ENCODE measurements at places on chromosomes 13 and 19.
A peak's percentile ranks its signal among the peaks of the same experiment; 100 is the strongest.

GRCh38 chr19:10473192-10473591 is 30.0 kb downstream of the KEAP1 start:
- DNase-seq, result no peak

- DNase-seq, result no peak
These were observed 179.8 kb downstream of the KCNRG start for GRCh38 chr13:50195045-50195444.

GRCh38 chr19:58563034-58563573 is 4.7 kb upstream of the UBE2M start:
- DNase-seq, result no peak

- no peak for DNase-seq
These were observed 518 bp upstream of the PLPP2 start for GRCh38 chr19:291561-292280.

- no peak for DNase-seq
These were observed 78.8 kb downstream of the MZT1 start for GRCh38 chr13:72648513-72649065.

DNA sequence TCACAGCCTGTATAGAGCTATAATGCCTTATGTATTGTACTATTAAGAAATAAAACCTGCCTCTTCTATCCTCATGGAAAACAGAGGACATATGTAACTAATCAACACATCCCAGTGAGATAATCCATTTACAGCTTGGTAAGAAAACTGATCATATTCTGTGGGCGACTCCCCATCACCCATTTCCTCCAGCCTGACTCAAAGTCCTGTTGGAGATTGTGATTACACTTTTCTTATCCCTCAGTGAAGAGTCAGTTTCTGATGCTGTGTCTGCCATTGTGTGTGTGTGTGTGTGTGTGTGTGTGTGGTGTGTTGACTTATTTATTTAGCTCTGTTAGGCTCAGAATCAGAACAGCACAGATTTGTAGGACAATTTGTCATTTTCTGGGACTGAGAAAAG is 212.8 kb downstream of the FGF9 start:
- DNase-seq, result no peak

DNA sequence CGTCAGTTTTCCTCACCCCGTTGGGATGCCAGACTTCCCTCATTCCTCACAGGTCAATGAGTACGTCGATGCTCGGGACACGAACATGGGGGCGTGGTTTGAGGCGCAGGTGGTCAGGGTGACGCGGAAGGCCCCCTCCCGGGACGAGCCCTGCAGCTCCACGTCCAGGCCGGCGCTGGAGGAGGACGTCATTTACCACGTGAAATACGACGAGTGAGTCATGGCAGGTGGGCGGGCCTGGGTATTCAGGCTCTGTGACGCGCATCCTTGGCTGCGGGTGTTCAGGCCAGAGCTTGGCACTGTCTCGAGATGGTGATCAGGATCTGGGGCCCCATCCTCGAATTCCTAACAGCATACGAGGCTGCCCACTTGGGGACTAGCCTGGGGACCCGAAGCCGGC is 21.4 kb downstream of the UHRF1 start:
- no peak for DNase-seq

GRCh38 chr19:40565910-40566495 is 10.7 kb upstream of the SHKBP1 start:
- no peak for DNase-seq

- DNase-seq, result no peak
These were observed 930 bp upstream of the PDE4C start for GRCh38 chr19:18226956-18227780.

DNA sequence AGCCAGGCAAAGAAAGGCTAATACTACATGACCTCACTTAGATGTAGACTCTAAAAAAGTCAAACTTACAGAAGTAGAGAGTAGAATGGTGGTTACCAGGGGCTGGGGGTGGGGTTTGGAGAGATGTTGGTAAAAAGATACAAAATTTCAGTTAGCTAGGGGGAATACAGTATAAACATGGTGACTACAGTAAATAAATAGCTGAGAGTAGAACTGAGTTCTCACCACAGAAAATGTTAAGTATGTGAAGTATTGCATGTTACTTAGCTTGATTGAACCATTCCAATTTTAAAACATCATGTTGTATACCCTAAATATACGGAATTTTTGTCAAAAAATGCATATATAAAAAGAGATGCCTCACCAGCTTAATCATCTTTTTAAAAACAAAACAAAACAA is 67.5 kb upstream of the DOCK9 start:
- no peak for DNase-seq

GRCh38 chr13:38713046-38713445 is 26.2 kb downstream of the FREM2 start:
- DNase-seq, result no peak

- DNase-seq, result no peak
These were observed 1328.8 kb downstream of the OLFM4 start for GRCh38 chr13:54357284-54357933.

DNA sequence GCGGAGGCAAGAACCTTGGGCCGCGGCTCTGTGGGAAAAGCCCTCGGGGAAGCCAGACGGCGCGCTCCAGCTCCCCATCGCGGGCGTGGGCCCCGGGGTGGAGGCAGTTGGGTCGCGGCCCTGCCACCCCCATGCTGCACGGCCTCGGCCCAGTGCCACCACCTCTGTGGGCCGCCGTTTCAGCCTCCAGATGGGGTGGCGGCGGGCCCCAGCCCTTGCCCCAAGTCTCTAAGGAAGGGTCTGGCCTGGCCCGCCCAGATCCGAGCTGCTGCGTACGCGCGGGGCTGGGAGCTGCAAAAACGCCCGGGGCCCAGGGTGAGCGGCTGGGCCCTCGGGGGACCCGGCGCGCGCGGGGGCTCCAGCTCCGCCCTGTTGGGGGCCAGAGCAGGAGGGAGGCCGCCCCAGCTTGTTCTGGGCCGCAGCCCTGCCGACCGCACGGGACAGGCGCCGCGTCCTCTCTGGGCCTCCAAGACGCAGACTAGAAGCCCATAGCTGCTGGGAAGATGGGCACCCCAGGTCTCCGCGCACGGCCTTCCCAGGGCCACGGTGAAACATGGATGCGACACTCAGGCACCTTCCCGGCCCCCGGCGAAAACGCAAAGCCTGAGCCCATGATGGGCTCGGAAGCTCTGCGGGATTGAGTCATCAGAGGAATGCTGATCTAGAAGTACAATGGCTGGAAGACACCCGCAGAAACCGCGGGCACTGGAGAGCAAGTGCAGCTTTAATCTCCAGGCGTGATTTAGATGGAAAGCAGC is 110.1 kb downstream of the KCTD15 start:
- no peak for DNase-seq

- peak; percentile 53 for DNase-seq
These were observed 8.7 kb downstream of the MAP2K2 start for GRCh38 chr19:4115050-4115817.

DNA sequence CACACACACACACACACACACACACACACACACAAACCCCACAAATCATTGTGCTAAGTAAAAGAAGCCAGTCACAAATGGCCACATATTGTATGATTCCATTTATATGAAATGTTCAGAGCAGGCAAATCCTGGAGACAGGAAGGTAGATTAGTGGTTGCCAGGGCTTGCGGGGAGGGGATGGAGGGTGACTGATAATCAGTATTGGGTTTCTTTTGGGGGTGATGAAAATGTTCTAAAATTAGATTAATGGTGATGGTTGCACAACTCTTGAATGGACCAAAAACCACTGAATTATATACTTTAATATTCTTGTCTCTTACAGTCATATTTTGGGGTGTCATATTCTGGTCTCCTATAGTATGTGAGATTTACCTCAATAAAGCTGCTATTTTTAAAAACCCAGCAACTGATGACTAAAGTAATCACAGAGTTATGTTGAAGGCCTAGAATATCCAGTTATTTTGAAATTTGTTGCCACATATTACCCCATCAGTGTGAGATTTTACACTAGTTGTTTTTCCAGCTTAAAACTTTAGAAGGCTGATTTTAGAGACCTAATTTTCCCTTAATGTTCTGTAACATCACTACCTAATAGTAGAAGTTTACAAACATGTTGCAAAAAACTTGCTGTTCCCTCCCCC is 20.3 kb downstream of the FLT1 start:
- DNase-seq, result no peak

- no peak for DNase-seq
These were observed 20.1 kb downstream of the DEDD2 start for GRCh38 chr19:42197375-42197817.

GRCh38 chr13:41847216-41847615 is 113.7 kb downstream of the VWA8 start:
- no peak for DNase-seq

DNA sequence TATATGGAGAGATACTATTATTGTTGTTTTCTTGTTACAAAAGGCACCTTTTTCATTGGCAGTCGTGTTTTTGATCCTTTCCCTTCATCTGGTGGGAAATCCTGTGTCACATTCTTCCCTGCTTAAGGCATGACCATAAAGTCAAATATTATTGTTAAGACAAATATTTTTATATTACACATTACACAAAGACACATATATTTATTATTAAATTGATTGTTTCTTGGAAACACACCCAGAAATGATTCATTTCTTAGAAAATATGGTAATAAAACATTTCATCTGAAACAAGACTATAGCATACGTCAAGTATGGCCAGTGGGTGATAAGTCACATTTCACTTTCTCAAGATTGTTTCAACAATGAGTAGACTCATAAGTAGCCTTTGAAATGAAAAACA is 77.3 kb downstream of the KCTD12 start:
- DNase-seq, result no peak

- DNase-seq, result no peak
These were observed at the start of gene PPP1R12C for GRCh38 chr19:55116859-55117662. PPP1R12C (minus strand) TSS chr19:55117637; CDS start chr19:55117543, 94 bp downstream.

- DNase-seq, result no peak
These were observed 1.1 kb upstream of the ELANE start for GRCh38 chr19:850979-851335.

GRCh38 chr13:45051315-45051714 is 62.0 kb downstream of the GPALPP1 start:
- DNase-seq, result no peak

- DNase-seq, result peak; percentile 30
These were observed 1.1 kb downstream of the PPP1R12C start for GRCh38 chr19:55116232-55116858.

Data from activated T-cell treated with anti-CD3 and anti-CD28 coated beads for 1 hour (primary cell).